ENCODE measurements at places on chromosomes 6 and 20. TPM values are rescaled to one million over a fixed set of nuclear protein-coding genes. Genes with fewer than 3 reads are reported as not detected.

PHF10 gene
- 13.4 TPM for total RNA-seq

TMC2 gene
- not detected for total RNA-seq

ME1 gene
- 37.6 TPM for total RNA-seq

DOK5 gene
- 0.13 TPM for total RNA-seq

STMND1 gene
- total RNA-seq = not detected

AVP gene
- total RNA-seq = not detected

LIN28B gene
- not detected for total RNA-seq

ZNF391 gene
- total RNA-seq = 0.53 TPM

CDKN1A gene
- 524 TPM for total RNA-seq

PDSS2 gene
- total RNA-seq = 8.2 TPM

MMUT gene
- 19.7 TPM for total RNA-seq

ADGRF5 gene
- total RNA-seq = not detected

PKIB gene
- total RNA-seq = 2.8 TPM

ADGB gene
- total RNA-seq = not detected

TCF21 gene
- 0.26 TPM for total RNA-seq

RWDD2A gene
- total RNA-seq = 1.8 TPM

MICAL1 gene
- 12.4 TPM for total RNA-seq

REM1 gene
- not detected for total RNA-seq

AGER gene
- total RNA-seq = 0.26 TPM

WFDC2 gene
- not detected for total RNA-seq

CTSA gene
- total RNA-seq = 16.8 TPM

FHL5 gene
- total RNA-seq = not detected

KCNQ5 gene
- total RNA-seq = 0.38 TPM

PIGT gene
- 20.1 TPM for total RNA-seq

SHLD1 gene
- 4.5 TPM for total RNA-seq

ID1 gene
- 930 TPM for total RNA-seq

CCN2 gene
- total RNA-seq = 1.3 TPM

MAK gene
- not detected for total RNA-seq
